ENCODE measurements at places on chromosomes 12 and 14.

- no peak for DNase-seq
Measured at GRCh38 chr14:93857081-93857480, 68.8 kb upstream of the PRIMA1 start.

GRCh38 chr12:89840162-89840922 is 131.7 kb upstream of the ATP2B1 start:
- no peak for DNase-seq

GRCh38 chr12:41476499-41477439 is 288.6 kb downstream of the PDZRN4 start:
- no peak for DNase-seq

GRCh38 chr14:50619569-50620141 is 48.5 kb downstream of the SAV1 start:
- no peak for DNase-seq

- DNase-seq = no peak
Measured at GRCh38 chr14:21256539-21257393, 12.5 kb downstream of the HNRNPC start.

DNA sequence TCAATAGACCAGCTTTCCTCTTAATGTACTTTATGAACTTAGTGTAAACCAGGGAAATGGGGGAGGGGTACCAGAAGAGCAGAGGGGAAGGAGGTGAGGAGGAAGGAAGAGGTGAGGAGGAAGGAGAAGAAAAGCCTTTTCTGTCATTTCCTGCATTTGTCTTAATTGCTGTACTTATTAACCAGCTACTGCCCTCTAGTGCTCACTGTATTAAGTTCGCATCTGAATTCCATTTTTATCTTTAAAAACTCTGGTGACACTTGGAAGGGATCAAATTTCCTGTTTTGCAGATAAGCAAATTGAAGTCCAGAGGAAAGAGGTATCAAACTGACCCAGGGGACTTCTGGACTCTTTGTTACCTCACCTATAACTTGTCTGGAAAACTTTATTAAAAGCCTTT is 22.2 kb downstream of the MANSC1 start:
- DNase-seq = no peak

Data from activated gamma-delta T cell treated with anti-CD3 and anti-CD28 coated beads, Interleukin-2, amount 50 U/mL, for 16 hours (primary cell).